NCI-H1417 (cell line): ENCODE measurements at places on chromosomes 1 and 21.

DNA sequence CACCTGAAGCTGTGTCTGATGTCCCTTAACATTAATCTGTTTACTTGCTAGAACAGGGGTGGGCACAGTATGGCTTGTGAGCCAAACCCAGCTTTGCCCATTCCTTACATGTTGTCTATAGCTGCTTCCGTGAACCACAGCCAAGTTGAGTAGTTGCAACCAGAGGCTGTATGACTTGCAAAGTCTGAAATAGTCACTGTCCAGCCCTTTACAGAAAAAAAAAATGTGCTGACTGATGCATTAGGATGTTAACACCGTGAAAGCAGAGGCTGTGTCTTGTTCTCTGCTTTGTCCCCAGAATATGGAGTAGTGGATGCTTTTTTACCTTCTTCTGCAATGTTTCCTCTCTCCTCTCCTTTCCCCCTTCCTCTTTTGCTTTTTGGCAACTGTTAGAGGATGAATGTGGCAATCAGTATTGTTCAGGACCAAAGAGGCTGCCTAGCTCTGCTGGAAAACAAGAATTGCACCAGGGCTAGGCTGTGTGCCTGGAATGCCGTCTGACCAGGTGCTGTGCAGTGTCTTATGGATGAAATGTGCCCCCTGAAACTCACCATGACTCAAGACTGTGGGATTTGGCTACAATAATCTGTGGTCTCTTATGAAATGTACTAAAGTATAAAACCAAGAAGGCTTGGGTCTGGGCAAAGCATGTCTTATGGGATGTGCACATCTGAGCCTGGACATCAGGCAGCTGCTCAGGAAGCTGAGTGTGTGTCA lies 79.6 kb upstream of the GCLM start:
- DNase-seq, result no peak

GRCh38 chr1:29643281-29643680 lies 407.0 kb downstream of the PTPRU start:
- DNase-seq, result no peak

- DNase-seq, result no peak
Observed at GRCh38 chr1:109821831-109822745, 58.4 kb upstream of the EPS8L3 start.

GRCh38 chr1:162878000-162878596 lies 17.1 kb upstream of the CCDC190 start:
- peak; percentile 80 for DNase-seq

DNA sequence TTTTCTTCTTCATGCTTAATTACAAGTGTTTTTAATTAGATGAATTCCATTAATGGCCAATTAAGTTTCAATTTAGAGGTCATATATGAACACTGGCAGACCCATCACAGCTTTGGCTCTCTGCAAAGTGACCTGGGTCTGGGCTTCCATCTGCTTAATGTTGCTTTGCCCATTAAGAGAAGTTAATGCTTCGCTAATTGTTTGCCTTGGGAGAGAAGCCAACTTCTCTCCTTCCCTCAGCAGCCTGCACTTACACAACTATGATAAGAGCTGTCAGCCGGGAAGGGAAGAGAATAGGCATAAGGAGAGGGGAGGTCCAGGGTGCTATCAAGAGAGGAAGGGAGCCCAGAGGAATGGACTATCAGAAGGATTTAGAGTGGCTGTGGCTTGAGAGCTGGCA lies 29.0 kb upstream of the CCDC190 start:
- peak; percentile 15 for DNase-seq

DNA sequence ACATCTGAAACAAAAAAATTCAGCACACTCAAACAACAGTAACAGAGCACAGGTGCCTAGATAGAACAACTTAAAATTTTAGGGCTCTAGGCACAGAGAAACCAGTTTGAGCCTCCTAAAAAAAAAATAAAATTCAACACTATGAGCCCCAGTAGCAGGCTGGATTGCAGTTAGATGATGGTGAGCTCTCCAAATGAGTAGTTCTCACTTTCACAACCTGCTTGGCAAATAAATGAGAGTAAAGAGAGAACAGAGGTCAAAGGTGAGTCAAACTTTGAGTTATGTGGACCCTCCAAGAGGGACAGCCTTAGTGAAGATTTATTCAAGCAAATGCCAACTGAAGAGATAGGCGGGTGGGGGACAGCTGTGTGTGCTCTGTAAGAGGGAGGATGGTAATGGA lies 3.6 kb downstream of the BEND5 start:
- DNase-seq, result no peak

DNA sequence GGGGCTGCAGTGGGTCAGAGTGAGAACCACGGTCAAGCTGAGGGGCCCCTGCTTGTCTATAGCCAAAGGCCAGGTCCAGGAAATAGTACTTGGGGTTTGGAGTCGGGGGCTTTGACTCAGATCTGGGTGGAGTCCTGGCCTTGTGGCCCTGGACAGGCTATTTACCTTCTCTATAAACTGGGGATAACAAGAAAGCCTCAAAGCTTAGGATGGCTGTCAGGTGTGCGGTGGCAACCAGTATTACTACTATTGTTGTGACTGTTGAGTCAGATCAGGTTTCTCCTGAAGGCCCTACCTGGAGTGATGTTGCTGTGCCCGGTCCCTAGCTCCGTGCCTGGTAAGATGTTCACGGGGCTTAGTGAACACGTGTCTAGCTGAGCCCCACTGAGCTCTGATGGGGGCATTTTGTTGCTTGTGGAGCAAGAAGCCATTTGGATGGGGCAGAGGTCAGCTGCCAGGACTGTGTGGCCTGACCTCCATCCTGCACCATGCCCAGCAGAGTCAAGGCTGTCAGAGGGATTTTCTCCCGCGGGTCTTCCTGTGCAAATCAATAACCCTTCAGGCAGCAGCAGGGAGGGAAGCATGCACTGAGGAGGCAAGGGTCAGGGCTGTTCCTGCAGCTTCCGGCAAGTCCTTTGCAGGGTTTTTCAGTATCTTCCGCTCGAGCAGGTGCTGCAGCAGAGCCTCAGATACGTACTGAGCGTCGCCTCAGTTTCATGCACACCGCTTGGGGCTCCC lies 170.3 kb downstream of the CAMTA1 start:
- peak; percentile 47 for DNase-seq

- peak; percentile 95 for DNase-seq
Observed at GRCh38 chr1:119327450-119328155, 41.0 kb upstream of the HAO2 start.

- peak; percentile 73 for DNase-seq
Observed at GRCh38 chr1:29901624-29902325, 665.5 kb downstream of the PTPRU start.

DNA sequence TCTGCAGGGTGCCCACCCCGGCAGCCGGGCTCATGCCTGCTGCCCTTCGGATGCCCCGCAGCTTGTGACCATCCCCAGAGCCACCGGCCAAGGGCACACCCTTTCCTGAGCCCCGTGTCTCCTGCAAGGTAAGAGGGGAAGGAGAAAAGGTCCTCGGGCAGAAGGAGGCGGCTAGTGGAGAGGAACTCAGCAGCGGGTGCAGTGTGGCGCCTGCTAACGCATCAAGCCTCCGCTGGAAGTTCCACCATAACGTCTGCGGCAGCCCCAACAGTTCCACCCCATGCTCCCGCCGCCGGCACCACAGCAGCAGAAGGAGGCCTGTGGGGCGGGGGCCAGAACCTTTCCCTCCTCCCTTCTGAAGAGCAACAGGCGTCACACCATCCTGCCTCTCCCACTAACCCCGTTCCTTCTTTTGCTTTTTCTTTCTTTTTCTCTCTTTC lies 990 bp downstream of the VWA5B1 start:
- no peak for DNase-seq

- DNase-seq, result no peak
Observed at GRCh38 chr1:61299463-61299862, 217.1 kb downstream of the NFIA start.

DNA sequence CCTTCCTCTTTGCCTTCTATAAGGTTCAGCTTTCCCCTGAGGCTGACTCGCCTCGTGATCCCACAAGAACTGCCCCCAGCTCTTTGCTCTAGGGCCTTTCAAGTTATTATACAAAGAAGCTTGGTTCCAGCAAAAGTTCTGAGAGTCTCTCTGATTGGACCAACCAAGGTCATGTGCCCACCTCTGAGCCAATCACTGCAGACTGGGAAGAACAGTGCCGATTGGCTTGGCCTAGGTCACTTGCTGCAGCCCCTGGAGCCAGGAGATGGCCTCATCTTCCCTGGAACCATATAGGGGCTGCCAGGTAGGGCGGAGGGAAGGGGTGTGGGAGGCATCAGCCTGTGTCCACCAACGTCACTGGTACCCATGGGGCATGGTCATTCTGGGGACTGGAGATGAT lies 22.8 kb downstream of the TAS1R2 start:
- DNase-seq, result no peak

DNA sequence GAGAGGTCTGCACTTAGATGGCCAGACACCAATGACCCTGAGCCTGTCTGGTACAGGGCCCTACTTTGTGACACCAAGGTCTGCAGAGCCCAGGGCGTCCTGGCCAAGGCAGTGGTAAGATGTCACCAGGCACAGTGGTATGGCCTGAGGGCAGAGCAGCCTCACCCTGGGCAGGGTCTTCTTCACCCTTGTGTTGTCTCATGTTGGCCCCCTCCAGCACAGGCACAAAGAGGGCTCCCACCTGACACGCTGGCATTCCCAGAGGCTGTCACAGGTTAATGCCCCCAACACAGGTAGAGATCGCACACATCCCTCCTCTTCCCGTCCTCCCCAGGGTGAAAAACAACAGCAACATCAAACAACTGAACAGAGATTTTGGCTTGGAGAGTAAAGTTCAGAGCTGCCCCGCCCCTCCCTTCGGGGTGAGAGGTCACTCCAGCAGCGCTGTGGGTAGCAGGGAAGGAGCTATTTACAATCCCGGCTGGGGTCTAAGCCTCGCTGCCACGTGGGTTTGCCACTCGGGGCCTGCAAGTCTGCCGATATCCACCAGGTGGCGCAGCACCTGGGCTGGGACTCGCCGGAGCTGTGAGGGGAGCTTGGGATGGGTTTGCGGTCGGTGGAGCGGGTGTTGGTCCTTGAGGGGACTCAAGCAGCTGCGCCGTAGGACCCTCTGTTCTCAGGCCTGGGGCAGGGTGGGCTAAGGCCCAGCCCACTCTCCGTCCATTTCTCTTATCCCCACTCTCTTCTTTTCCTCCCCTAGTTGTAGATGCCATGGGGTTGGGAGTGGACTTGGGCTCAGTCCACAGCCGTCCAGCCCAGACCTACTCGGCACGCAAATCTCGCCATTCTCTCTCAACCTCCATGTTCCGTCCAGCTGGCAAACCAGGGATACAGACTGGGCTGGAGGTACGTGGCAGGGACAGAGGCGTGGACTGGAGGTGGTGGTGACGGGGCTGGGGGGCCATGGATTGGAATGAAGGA lies 12.7 kb downstream of the EFNA3 start:
- peak; percentile 73 for DNase-seq

DNA sequence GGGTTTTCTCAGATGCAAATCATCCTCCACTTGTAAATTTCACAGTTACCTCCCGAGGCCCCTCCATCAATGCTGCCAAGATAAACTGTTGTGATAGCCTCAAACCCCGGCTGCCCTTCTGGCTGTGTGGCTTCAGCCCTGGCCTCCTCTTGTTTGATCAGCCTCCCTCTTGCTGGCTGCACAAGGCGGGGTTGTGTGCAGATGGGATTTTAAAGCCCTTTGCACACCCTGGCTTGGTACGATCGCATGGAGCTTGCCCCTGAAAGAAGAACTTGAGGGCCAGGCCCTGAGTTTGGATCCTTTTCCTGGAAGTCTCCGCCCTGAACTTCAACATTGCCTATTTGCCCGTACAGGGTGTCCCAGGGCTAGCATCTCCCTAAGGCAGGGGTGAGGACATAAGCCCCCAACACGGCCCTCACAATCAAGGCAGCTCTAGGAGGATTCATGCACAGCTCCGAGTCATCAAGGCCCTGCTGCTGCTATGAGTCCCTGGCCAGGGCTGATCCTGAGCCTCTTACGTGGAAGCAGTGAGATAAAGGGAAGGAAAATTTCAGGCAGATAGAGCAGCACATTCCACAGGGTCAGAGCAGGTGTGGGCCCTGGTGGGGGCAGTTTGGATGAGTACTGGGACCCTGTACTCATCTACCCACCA lies 181.2 kb upstream of the VAMP3 start:
- DNase-seq, result no peak

- no peak for DNase-seq
Observed at GRCh38 chr1:235045034-235045690, 83.5 kb downstream of the TOMM20 start.

DNA sequence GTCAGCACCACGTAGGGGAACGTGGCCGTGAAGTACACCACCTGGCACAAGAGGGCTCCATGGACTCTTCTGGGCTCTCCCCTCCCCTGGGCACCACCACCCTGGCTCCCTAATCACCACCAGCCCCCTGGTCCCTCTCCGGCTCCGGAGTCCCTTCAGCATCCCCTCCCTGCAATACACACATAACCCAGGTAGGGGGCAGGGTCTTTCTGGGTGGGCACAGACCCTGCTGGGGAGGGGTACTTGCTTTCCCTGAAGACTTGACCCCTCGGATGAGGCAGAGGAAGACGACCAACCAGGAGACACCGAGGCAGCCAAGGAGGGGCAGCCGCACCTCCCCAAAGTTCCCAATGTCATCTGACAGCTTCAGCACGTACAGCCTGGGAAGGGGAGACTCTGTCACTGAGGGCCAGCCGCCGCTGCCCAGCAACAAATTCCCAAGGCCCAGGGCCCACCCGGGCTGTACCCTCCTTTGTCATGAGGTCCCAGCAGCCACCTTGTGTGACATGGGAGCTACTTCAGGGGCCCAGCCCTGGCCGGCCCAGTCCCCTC lies 11.3 kb downstream of the CCDC24 start:
- no peak for DNase-seq

DNA sequence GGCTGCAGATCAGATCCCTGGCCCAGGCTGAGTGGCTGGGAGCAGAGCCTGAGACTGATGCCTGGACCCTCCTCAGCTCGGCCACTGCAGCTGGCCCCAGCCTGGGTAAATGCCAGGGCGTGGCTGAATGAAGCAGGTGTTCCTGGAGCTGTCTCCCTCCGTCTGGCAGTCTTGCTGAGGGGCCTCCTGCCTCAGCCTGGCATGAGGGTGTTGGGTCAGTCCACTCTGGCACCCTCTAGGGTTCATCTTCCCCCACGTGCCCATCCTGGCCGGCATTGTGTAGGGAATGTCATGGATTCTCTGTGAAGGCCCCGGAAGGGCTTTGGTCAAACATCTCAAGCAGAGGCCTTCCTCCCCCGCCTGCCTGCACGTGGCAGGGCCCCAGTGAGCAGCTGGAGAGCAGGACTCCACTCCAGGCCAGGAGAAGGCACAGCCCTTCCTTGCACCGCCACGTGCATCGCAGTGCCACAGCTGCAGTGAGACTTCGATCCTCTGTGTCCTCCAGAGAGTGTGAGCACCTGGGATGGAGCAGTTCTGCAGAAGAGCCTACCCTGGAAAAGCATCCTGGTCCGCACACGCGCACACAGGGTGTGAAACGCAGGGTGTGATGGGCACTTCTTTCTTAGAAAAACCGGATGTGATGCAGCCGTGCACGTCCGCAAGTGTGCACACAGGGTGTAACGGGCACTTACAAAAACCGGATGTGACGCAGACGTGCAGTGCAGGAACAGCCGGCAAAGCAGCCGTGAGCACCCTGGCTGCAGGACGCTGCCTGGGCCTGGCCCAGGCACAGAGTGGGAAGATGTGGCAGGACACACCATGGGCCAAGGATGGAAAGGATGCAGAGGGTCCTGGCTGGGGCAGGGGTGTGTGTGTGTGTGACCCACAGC lies 4.6 kb upstream of the KRTAP10-4 start:
- DNase-seq, result no peak
